ENCODE measurements at places on chromosomes 2 and 18.

GRCh38 chr2:199624958-199625357 lies 167.2 kb upstream of the SATB2 start:
- DNase-seq, result no peak

- no peak for DNase-seq
These were observed 57.7 kb upstream of the SESTD1 start for GRCh38 chr2:179322289-179322688.

- DNase-seq, result no peak
These were observed 8.9 kb downstream of the BOLA3 start for GRCh38 chr2:74138600-74139323.

DNA sequence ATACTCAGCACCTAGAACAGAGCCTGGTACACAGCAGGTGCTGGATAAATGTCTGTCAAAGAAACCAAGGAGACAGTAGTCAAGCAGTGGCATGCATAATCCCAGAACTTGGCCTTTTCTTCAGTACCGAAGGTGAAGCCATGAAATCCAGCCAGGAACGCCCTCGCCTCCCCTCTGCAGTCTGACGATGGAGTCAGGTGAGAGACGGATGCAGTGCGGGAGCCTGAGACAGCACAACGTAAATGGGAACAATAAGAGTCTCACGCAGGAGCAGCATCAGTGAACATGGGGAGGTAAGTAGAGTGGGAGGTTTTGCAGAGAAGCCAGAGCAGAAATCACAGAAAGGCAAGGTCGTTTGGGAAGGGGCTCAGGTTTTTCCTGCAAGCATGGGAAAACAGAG lies 389.3 kb upstream of the MYT1L start:
- DNase-seq, result no peak

GRCh38 chr2:36059691-36060090 lies 295.9 kb upstream of the CRIM1 start:
- no peak for DNase-seq

GRCh38 chr2:211903961-211904360 lies 634.6 kb downstream of the ERBB4 start:
- DNase-seq, result no peak

- DNase-seq, result no peak
These were observed 42.4 kb downstream of the BMPR2 start for GRCh38 chr2:202418511-202418910.

DNA sequence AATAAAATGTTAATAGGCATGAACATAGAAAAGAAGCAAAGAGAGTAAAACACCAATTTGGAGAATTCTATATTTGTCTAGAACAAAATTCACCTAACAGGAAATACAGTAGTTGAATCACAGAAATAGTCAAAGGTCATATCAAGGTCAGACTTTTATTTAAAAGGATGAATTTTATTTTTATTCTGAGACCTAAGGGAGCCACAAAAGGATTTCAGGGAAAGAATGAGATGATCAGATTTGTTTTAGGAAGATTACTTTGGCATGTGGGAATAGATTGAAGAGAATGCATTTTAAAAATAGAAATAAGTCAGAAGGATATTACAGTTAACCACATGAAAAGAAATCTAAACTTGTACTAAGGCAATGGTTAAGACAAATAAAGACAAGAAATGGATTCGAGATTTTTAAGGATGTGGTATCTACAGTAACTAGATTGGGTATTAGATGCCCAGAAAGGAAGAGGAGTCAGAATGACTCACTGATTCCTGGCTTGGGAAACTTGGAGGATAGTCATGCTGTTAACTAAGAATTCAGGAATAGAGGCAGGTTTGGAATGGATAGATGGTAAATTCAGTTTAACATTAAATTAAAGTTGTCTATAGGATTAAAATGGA lies 56.0 kb downstream of the METTL4 start:
- DNase-seq, result no peak

- no peak for DNase-seq
These were observed 6.4 kb upstream of the NCKAP5 start for GRCh38 chr2:133574620-133575019.

DNA sequence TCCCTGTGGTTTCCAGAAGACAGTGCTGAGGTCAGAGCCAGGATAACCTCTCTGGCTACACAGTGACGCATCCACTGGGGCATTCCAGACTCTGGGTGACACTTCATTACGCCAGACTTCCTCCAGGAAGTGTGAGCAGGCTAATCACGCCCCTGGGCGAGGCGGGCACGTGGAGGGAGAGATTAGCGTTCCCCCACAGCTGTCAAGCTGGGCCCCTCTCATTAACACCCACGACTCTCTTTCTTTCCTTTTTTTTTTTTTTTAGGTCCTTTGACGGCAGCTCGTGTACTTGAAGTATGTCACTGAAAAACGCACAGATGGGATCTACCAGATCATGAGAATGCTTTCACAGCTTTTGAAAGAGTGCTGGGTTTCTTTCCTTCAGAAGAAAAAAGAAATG lies 274.6 kb downstream of the AFF3 start:
- no peak for DNase-seq

- no peak for DNase-seq
These were observed 251.4 kb upstream of the STON1 start for GRCh38 chr2:48278590-48278989.

DNA sequence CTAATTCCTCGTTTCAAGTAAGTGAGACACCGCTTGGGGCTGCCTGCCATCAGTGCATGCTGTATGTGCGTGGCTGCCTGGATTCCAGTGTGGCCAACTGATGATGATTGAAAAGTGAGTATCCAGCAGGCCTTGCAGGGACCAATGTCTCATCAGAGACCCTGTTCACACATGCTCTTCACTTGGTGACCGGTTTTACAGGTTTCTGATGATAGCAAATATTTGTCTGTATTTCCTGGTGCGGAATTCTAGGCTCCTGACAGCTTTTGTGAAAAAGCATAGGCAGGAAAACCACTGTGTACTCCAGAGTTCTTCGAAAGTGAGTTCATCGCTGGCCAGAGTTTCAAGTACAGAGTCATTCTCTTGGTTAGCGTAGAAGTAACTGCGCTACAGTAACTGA lies 13.8 kb upstream of the YWHAQ start:
- DNase-seq, result no peak

DNA sequence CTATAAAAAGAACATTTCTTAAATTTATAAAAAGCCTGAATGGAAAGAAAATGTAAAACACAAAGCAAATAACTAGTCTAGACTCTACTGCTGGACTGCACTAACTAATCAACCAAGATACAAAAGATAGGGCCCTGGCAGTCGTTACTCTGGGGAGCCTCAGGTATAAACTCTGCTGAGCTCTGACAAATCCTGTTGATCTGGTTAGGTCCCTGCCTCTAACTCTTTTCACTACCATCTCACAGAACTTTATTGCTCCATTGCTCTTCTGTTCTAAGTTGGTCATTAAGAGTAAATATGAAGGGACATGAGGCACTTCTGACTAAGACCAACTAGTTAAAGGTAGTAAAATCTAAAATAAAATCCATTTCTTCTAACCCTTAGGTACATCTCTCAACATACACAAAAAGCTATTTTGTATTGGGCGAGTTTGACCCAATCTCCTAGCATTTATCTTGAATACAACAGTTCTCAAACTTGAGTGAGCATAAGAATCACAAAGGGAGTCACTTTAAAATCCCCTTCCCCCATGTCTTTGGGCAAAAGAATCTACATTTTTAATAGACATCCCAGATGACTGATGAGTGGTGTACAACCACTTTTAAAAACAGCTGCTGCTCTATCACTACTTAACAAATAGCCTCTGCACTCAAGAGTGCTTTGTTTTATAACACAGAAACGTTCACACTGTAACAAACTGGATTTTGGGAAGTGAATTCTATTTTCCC lies 2.5 kb downstream of the CHN1 start:
- DNase-seq, result no peak

- DNase-seq, result no peak
These were observed 986.5 kb downstream of the TDRD15 start for GRCh38 chr2:22110244-22110651.

DNA sequence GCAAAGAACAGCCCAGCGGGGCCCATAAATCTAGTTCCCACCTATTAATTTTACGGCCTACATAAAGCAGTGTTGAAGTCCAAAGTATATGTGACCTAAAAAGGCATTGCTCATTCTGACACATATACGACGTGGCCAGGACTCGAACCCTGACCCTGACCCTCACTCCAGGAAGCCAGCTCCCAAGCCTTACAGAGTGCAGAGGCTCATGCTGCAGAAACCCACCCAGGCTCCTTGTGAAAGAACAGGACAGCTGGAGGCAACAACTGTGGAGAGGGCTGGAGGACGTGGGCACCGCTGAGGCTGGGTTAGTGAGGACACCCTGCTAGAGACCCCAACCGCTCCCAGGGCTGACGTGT lies 221.6 kb downstream of the CYP26B1 start:
- no peak for DNase-seq

GRCh38 chr2:20403774-20404312 lies 43.0 kb upstream of the RHOB start:
- no peak for DNase-seq

GRCh38 chr18:63550068-63550467 lies 7.9 kb downstream of the SERPINB12 start:
- no peak for DNase-seq

- no peak for DNase-seq
These were observed 36.0 kb upstream of the NPAS2 start for GRCh38 chr2:100783987-100784386.

DNA sequence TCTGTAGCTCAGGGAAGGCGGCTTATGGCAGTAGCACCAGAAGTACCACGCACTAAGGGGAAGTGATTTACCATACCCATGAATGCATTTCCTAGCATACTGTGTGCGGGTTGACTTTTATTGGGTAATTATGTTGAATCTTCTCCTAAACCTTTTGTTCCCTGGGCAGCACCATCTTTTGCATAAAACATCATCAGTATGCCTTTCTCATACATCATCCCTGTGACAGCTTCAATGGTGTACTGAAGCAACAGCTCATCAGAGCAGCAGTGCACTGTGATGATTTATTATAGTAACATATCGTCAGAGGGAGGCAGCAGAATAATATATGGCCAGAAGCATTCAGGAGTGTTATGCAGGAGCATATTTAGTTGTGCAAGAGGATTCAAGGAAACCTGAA lies 204.9 kb downstream of the CDH7 start:
- DNase-seq, result no peak

DNA sequence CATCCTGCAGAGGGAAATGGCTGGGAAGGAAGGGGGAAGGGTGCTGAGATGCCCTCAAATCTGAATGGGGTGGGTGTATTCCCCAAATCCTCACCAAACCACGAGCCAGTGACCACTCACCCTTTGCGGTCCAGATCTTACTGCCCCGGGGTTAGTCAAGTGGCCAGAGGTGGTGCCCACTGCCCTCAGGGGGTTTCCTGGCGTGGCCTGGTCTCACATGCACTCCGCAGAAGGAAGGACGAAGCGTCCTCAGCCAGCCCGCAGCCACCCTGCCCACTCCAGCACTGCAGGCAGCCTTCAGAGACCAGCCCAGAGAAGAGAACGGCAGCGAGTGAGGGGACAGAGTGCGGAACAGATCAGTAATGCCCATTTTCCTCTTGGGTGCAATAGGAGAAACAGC lies 50.4 kb downstream of the IL1RL2 start:
- DNase-seq, result no peak

GRCh38 chr18:80147037-80147417 lies 38.0 kb downstream of the ADNP2 start:
- DNase-seq, result no peak

- no peak for DNase-seq
These were observed 23.3 kb downstream of the HK2 start for GRCh38 chr2:74857215-74857614.

- no peak for DNase-seq
These were observed 91.6 kb downstream of the ITGB1BP1 start for GRCh38 chr2:9331704-9332103.

- no peak for DNase-seq
These were observed 7.7 kb downstream of the CD28 start for GRCh38 chr2:203714112-203714511.

- DNase-seq, result no peak
These were observed 50.2 kb upstream of the SIGLEC15 start for GRCh38 chr18:45775241-45775676.

GRCh38 chr2:121089166-121089510 lies 195.9 kb downstream of the TFCP2L1 start:
- DNase-seq, result no peak

GRCh38 chr2:179201869-179202268 lies 62.8 kb downstream of the SESTD1 start:
- DNase-seq, result no peak

DNA sequence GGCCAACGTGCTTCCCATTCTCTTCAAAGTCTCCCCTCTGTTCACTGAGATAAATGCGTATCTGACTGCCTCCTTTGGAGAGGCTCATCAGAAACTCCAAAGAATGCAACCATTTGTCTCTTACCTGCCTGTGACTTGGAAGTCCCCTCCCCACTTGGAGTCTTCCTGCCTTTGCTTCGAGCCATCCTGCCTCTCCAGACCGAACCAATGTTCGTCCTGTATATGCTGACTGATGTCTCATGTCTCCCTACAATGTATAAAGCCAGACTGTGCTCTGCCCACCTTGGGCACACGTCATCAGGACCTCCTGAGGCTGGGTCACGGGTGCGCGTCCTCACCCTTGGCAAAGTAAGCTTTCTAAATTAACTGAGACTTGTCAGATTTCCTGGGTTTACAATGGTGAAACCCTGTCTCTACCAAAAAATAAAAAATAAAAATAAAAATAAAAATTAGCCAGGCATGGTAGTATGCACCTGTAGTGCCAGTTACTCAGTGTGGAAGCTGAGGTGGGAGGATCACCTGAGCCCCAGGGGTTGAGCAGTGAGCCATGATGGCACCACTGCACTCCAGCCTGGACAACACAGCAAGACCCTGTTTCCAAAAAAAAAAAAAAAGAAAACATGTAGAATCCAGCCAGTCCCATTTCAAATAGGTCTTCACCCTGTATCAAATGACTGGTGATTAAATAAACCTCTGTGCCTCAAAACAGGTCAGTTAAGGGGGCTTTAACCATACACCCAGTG lies 29.0 kb downstream of the HDLBP start:
- no peak for DNase-seq

DNA sequence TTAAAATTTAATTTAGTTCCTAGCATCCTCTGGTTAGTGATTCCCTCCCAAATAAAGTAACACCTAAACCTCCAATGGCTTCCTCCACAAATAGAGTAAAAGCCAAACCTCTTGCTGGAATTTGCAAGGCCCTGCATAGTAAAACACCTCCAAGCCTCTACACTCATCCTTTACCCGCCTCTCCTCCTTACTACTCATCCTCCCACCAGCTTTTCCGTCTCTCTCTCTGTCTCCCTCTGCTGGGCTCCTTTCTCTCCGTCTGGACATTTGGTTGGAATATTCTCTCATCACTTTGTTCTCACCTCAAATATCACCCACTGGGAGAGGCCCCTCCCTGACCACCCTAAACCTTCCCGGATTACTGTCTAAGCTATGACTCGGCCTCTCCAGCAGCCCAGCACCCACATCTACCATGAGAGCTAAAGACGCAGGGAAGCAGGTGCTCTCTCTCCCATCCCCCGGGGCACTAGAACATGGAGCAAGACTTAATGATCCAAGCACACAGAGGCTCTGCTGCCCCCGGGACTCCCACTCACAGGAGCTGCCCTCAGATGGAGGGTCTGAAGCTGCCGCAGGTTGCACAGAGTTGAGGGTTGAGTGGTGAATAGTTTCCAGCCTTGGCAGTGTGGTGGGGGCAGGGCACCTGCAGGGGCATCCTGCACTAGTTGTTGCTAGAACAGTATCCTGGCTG lies 167.2 kb downstream of the FBXO15 start:
- DNase-seq, result no peak
